Mesenchymal stem cell (in vitro differentiated cells and primary cell): ENCODE measurements at places on chromosomes 7 and 10.
A peak's percentile ranks its signal among the peaks of the same experiment; 100 is the strongest.

GRCh38 chr10:35972275-35972674, 330.2 kb upstream of the FZD8 start:
- DNase-seq = no peak

DNA sequence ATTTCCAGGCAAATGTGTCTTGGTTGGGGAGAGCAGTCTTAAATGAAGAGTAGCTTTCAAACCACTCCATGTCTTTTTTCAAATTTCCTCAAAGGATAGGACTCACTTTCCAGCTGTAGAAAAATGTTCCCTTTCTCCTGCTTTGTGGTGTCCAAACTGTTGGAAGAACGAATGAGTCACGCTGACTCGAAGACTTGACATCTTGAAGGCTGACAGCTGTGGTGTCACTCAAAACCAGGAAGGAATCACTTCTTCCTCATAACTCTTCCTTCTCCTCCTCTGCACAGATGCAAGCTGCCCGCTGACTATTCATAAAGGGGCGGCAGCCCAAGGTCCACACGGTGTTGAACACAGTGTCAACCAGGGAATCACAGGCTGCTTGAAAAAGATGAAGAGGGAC, 19.2 kb downstream of the PLA2G12B start:
- DNase-seq = peak; percentile 35

GRCh38 chr7:94294471-94295131, 100.1 kb upstream of the COL1A2 start:
- DNase-seq = no peak

DNA sequence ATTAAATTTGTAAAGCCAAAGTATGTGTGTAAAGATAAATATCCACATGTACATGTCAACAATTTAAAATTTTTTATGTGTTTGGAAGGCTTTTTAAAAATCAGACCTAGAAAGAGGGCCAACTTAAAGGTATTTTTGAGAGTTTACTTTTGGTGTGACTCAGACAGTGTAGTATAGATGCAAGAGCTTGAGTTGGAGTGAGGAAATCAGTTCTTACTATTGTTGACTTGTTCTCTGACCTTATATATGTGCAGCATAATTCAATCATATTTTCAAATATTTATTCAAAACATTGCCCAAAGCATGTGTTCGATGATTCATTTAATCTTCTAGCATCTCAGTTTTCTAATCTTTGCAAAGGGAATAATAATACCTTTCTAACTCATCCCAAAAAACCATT, 243.7 kb upstream of the PRKCQ start:
- DNase-seq = no peak

GRCh38 chr7:107838024-107838601, 35.1 kb upstream of the SLC26A3 start:
- no peak for DNase-seq

DNA sequence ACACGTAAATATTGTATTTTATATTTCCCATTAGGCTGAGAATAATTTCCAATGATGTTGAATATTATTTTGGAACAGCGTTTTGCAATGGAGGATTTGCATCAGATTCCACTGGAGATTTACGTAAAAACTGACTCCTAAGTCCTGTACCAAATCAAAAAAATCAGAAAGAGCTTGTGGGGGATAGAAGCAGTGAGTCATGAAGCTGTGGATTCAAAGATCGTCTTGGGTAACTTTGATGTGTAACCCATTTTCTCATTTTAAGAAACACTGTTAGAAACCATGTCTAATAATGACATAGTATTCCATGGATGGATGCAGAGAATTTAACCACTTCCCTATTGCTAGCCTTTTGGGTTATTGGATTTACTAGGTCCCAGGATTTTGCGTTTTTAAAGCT, 158.6 kb downstream of the INHBA start:
- no peak for DNase-seq

GRCh38 chr7:152336754-152337368, 98.9 kb downstream of the KMT2C start:
- DNase-seq = peak; percentile 58

GRCh38 chr10:69684020-69684980, 54.3 kb downstream of the FAM241B start:
- DNase-seq = peak; percentile 24

DNA sequence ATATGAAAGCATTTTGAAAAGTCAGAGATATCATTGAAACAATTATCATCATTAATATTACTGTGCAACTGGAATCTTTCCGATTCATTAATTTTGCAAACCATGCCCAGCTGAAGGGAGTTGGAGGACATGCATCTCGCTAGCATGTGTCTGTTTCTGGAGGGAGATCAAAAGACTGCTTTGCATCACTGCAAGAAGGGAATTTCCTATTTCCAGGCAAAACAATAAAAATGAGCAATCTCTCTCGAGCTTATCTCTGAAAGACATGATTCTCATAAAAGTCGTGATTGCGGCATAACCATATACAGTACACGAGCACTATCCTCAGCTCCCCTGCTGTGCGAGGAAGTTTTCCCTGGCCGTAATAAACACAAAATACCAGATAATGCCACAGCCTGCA, 607.6 kb upstream of the DPP6 start:
- DNase-seq = no peak

- DNase-seq = no peak
These were observed 40.1 kb downstream of the GPAM start for GRCh38 chr10:112143420-112143819.

DNA sequence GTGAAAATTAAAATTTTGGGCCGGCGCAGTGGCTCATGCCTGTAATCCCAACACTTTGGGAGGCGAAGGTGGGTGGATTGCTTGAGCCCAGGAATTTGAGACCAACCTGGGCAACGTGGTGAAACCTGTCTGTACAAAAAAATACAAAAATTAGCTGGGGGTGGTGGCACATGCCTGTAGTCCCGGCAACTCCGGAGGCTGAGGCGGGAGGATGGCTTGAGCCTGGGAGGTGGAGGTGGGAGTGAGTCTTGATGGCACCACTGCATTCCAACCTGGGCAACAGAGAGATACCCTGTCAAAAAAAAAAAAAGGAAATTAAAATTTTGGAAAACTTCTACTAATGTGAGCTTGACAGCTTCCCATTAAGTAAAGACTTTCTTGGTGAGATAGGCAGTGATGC, 3.1 kb downstream of the SRRT start:
- no peak for DNase-seq

- no peak for DNase-seq
These were observed 178.6 kb downstream of the RPS24 start for GRCh38 chr10:78212060-78212785.
